ENCODE measurements at places on chromosomes 1 and 21. TPM values are rescaled to one million over a fixed set of nuclear protein-coding genes. Genes with fewer than 3 reads are reported as not detected.

- no peak for DNase-seq
These were observed 28.9 kb downstream of the ARHGEF16 start for GRCh38 chr1:3483380-3483779.

- no peak for DNase-seq
These were observed 12.2 kb upstream of the GPR161 start for GRCh38 chr1:168148916-168149315.

The ZRANB2 gene
- total RNA-seq = 54.2 TPM

- no peak for DNase-seq
These were observed 634 bp upstream of the SPATA6 start for GRCh38 chr1:48472638-48473037.

- no peak for DNase-seq
These were observed 84.2 kb downstream of the EPHB2 start for GRCh38 chr1:22794647-22795365.

The KCNK2 gene
- total RNA-seq = 0.49 TPM

- peak; percentile 44 for DNase-seq
These were observed 1.8 kb downstream of the PTTG1IP start for GRCh38 chr21:44871576-44872269.

DNA sequence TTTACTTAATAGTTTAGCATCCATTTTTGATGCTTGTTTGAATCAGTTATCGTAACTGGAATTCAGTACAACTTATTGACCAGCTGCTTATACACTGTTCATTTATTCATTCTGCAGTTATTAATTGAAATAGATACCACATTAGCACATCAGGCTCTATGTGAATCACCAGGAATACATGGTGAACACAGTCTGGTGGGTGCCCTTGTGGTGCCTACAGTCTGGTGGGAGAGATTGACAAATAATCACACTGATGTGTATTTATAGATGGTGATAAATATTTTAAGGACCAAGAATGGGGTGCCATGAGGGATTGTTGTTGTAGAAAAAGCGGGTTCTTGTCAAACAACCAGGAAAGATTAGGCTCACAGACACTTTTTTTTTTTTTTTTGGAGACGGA, 87.6 kb downstream of the ZFYVE9 start:
- no peak for DNase-seq

DNA sequence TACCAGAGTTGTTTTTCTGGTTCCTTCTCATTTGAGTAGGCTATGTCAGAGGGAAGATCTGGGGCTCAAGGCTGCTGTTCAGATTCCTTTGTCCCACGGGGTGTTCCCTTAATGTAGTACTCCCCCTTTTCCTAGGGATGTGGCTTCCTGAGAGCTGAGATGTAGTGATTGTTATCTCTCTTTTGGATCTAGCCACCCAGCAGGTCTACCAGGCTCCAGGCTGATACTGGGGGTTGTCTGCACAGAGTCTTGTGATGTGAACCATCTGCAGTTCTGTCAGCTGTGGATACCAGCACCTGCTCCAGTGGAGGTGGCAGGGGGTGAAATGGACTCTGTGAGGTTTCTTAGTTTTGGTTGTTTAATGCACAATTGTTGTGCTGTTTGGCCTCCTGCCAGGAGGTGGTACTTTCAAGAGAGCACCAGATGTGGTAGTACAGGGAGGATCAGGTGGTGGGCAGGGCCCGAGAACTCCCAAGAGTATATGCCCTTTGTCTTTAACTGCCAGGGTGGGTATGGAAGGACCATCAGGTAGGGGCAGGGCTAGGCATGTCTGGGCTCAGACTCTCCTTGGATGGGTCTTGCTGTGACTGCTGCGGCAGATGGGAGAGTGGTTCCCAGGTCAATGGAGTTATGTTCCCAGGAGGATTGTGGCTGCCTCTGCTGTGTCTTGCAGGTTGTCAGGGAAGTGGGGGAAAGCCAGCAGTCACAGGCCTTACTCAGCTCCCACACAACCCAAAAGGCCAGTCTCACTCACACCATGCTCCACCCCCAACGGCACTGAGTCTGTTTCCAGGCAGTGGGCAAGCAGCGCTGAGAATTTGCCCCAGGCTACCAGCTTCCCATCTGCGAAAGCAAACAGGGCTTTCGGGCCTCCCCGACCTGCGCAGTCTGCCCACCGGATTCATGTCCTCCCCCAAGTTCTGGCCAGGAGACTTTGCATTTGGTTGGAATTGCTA, 64.2 kb downstream of the SERINC2 start:
- DNase-seq = no peak

- peak; percentile 41 for DNase-seq
These were observed 2.2 kb upstream of the TMEM51 start for GRCh38 chr1:15151377-15151806.

The CORT gene
- total RNA-seq = not detected

- DNase-seq = no peak
These were observed 44.4 kb downstream of the RAP1GAP start for GRCh38 chr1:21624571-21625389.

- no peak for DNase-seq
These were observed 492.2 kb upstream of the DAB1 start for GRCh38 chr1:57916041-57916440.

DNA sequence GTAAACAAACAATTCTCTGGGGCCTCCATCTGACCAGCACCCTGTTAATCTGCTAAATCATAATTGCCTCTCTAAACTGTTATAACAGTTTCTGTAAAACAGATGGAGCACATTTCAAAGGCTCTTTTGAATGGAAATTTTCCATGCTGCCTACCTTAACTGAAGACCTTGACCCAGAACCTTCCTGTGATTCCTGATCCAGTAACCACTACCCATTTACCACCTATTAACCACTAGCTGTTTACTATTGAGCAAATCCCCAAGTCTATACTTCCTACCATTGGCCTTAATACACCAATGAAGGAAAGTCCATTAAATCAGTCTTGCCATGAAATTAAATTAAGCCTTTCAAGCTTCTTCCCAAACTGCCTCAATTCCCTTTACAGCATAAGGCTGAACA, 46.3 kb downstream of the RAB3GAP2 start:
- no peak for DNase-seq

The FAM151A gene
- 21.4 TPM for total RNA-seq

DNA sequence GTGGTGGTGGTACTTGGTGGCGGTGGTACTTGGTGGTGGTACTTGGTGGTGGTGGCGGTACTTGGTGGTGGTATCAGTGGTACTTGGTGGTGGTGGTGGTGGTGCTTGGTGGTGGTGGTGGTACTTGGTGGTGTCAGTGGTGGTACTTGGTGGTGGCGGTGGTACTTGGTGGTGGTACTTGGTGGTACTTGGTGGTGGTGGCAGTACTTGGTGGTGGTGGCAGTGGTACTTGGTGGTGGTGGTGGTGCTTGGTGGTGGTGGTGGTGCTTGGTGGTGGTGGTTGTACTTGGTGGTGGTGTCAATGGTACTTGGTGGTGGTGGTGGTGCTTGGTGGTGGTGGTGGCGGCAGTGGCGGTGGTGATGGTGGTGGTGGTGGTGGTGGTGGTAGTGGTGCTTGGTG, 20.2 kb downstream of the COQ8A start:
- no peak for DNase-seq

DNA sequence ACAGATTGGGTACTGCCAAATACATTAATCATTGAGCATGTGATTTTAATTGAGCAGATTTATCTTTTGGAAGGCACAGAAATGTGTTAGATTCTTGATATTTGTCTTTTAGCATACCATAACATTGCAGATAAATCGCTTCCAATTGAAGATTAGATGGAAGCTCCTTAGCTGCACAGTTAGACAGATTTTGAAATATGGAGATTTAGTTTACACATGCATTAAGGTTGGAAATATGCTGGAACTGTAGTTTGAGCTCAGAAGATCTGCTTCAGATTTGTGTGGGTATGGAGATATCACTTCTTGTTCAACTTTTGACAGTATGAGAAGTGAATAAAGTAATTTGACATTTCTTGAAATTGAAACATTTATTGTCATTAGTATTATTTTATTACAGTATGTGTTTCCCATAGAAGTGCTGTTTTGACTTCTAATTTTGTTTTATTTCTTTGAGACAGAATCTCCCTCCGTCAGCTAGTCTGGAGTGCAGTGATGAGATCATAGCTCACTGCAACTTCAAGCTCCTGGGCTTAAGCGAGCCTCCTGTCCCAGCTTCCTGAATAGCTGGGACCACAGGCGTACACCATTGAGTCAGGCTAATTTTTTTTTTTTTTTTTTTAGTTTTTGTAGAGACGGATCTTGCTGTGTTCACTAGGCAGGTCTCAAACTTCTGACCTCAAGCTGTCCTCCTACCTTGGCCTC, 29.1 kb downstream of the THRAP3 start:
- DNase-seq = no peak

GRCh38 chr1:86156566-86157455, at the start of gene COL24A1:
COL24A1 (minus strand) TSS chr1:86156772; CDS start chr1:86156396, 376 bp downstream.
- no peak for DNase-seq

DNA sequence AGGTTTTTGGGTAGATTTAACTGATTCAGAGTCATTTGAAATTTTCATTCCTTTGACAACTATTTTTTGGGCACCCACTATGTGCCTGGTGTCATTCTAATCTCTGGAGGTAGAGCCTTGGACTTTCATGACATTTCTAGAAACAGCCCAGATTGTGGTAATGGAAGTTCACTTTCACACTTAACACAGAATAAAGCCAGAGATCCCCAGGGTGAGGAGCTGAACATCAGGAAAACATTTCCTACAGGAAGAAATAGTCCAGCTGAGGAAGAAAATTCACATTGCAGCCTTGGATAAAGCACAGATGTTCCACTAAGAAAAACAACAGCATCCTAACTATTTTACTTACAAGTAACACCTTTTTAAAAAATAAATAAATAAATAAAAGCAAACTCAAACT, 102.4 kb upstream of the KRTAP19-8 start:
- no peak for DNase-seq

GRCh38 chr1:42334240-42335049, 590 bp downstream of the FOXJ3 start:
- peak; percentile 59 for DNase-seq

The CD1B gene
- not detected for total RNA-seq

The DUSP10 gene
- total RNA-seq = 2.1 TPM

DNA sequence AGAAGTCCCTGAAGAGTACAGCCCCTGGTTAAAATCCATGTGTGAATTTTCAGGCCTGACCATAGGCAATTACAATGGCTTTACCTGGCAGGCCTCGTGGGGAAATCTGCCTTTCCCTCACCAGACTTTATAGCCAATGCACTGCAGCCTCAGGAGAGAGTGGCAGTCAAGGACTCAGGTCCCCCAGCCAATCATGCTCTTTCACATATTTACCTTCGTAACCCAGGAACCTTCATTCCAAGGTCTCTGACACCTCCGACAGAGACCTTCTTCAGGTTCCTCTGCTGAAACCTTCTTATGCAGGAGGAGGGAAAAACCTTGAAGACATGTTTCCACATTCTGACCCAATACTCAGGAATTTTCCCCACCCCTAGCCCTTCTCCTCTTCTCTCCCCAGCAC, 118.9 kb downstream of the FASLG start:
- no peak for DNase-seq

- DNase-seq = no peak
These were observed 36.7 kb upstream of the MTF2 start for GRCh38 chr1:93042187-93043056.

GRCh38 chr1:202286622-202287097, 55.1 kb downstream of the UBE2T start:
- DNase-seq = no peak

DNA sequence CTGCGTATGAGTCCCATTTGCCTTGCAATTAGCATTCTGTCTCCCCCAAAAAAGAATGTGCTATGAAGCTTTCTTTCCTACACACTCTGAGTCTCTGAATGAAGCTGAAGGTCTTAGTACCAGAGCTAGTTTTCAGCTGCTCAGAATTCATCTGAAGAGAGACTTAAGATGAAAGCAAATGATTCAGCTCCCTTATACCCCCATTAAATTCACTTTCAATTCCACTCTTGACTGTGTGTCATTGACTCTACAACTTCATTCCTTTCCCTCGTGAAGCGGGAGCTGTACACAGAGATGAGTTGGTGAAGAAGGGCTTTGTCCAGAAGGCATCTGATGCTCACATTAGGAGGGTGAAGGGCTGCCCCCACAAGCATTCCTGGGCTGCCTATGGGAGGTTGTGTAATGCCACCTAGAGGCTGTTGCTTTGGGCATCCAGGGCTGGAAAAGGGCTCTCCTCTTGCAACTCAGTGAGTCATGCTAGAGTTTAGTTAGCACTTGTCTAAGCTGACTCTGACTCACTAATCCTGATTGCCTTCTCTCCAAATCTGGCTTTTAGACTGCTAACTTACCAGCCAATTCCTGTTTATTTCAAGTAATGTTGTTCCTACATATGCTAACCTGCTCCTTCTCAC, 1.8 kb downstream of the SPRR1B start:
- DNase-seq = no peak

DNA sequence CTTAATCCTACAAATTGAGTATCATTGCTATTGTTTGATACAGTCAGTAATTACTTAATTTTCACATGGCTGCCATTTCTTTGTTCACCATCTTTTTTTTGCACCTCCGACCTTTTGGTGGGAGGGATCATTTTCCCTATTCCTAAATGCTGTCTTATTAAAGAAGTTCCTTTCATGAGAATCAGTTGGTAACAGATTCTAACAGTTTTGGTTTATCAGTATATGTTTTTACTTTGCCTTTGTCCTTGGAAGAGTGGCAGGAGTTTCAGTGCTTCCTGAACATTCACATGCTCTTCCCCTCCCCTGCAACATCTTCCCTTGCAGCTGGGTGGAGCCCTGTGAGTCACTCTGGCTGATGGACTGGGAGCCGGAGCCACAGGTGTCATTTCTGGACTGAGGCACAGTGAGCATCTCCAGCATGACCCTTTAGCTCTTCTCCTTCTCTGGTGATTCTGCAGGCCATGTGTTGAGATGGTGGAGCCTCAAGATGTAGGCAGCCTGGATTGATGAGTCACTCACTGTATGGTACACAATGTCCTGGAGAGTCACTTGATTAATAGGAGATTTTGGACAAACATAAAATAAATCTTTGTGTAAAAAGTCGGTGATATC, 217.7 kb downstream of the URB2 start:
- peak; percentile 53 for DNase-seq

The AIRE gene
- total RNA-seq = not detected

The H3-3A gene
- total RNA-seq = 512 TPM

DNA sequence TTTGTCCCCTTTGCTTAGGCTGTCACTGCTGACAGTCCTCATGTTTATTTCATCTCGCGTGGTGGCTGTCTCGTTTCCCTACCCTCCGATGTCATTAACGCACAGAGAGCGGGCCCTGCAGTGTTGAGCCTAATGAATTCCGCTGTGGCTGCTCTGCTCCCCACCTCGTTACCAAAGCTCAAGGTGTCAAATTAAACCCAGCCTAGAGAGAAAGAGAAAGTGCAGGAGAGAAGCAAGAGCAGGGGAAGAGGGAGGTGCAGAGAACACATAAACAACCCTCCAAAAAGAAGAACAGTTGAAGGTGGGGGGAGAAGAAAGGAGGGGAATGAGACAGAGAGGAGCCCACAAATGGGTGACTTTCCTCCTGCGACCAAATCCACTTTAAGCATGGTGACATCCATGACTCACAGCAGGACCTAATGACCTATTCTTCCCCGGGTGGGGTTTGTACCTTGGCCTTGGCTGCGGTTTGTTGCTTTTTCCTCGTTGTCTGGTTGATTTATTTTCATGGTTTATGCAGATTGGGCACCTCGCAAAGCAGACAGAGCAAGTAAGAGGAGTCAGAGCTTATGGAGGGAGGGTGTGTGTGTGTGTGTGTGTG, 92.5 kb downstream of the PBX1 start:
- DNase-seq = peak; percentile 34

The TFAP2E gene
- 3.5 TPM for total RNA-seq
